ENCODE measurements at places on chromosomes 1 and 21. TPM values are rescaled to one million over a fixed set of nuclear protein-coding genes. Genes with fewer than 3 reads are reported as not detected.

EPHX1 gene
- 8.0 TPM for total RNA-seq

FCRL2 gene
- not detected for total RNA-seq

TFF3 gene
- not detected for total RNA-seq

MAP3K7CL gene
- 11.8 TPM for total RNA-seq

CACNA1S gene
- not detected for total RNA-seq

SLC45A1 gene
- 1.5 TPM for total RNA-seq

LHX8 gene
- total RNA-seq = not detected

RNU11 gene
- total RNA-seq = not detected
